Upper lobe of right lung (tissue), 1 donor: ENCODE measurements at places on chromosomes 5 and 9. TPM values are rescaled to one million over a fixed set of nuclear protein-coding genes. Genes with fewer than 3 reads are reported as not detected.

The SLC23A1 gene
- not detected for total RNA-seq

The SPATA31C1 gene
- not detected for total RNA-seq

The SPATA31D4 gene
- not detected for total RNA-seq

The SLC34A3 gene
- 0.23 TPM for total RNA-seq

The LCN2 gene
- total RNA-seq, result 14.3 TPM

DNA sequence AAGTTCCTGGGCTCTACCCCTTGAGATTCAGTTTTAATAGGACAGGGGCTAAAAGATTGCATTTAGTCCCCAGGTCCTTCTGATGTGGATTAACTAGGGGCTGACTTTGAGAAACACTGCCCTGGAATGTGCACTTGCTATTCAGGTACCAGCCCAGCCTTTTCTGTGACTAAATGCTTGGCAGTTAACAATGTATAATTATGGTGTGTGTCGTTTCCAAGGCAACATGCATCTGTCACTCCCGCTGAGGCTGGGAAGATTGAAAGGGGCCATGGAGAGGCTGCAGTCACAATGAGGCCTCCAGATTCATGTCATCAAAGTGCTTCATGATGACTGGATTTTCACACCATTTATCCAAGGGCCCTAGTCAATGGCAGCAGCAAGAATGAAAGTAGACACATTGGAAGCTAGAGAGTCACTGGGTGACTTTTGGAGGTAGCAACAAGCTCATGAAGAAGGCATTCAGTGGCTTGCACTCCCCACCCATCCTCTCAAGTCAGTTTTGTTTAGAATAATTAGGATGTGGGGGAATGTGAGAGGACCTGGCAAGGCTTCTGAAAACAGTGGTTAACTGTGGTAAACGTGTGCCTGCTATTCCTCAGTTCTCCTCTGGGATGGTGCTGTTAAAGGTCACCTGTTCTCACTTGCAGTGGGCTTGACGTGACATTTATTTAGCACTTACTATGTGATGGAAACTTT lies 28.3 kb downstream of the RAI14 start:
- no peak overlapping the region for H3K27ac ChIP-seq
- peaks cover 6% of the 10 kb centered on the region for H3K4me1 ChIP-seq

DNA sequence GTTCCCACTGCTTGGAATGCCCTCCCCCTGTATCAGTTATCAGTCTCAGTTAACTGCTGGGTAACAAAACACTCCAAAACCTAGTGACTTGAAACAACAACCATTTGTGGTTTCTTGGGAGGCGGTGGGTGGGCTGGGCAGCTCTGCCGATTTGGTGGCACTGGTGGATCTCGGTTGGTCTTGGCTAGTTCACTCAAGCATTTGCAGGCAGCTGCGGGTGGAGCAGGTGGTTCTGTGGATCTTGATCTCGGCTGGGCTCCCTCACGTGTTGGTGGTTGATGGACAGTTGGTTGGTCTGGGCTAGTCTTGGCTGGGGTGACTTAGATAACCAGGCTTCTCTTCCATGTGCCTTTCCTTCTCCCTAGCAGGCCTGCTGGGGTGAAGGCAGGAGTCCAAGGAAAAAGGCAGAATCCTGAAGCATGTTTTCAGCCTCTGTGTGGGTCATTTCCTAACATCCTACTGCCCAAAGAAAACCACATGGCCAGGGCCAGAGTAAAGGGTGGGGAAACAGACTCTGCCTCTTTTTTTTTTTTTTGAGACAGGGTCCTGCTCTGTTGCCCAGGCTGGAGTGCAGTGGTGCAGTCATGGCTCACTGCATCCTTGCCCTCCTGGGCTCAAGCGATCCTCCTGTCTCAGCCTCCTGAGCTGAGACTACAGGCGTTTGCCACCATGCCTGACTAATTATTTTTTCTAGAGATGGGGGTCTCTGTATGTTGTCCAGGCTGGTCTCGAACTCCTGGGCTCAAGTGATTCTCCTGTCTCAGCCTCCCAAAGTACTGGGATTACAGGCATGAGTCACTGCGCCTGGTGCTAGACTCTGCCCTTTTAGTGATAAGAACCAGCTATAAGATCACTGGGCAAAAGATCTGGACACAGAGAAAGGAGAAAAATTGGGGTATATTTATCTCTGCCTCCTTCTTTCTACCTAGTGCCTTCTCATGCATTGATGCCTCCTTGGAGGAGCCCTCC lies 183.7 kb downstream of the RGS3 start:
- H3K36me3 ChIP-seq, result no peaks in the 10 kb centered on the region
- H3K4me3 ChIP-seq, result no peak overlapping the region
- peak; percentile 40 for DNase-seq
- H3K27ac ChIP-seq, result no peak overlapping the region
- no peaks in the 10 kb centered on the region for H3K4me1 ChIP-seq
- no peaks in the 10 kb centered on the region for H3K27me3 ChIP-seq

GRCh38 chr9:82132024-82132423 lies 143.5 kb downstream of the SPATA31D1 start:
- H3K27ac ChIP-seq, result no peak overlapping the region
- DNase-seq, result no peak
- H3K27me3 ChIP-seq, result no peaks in the 10 kb centered on the region
- H3K4me3 ChIP-seq, result no peak overlapping the region
- H3K36me3 ChIP-seq, result no peaks in the 10 kb centered on the region
- H3K4me1 ChIP-seq, result no peaks in the 10 kb centered on the region

DNA sequence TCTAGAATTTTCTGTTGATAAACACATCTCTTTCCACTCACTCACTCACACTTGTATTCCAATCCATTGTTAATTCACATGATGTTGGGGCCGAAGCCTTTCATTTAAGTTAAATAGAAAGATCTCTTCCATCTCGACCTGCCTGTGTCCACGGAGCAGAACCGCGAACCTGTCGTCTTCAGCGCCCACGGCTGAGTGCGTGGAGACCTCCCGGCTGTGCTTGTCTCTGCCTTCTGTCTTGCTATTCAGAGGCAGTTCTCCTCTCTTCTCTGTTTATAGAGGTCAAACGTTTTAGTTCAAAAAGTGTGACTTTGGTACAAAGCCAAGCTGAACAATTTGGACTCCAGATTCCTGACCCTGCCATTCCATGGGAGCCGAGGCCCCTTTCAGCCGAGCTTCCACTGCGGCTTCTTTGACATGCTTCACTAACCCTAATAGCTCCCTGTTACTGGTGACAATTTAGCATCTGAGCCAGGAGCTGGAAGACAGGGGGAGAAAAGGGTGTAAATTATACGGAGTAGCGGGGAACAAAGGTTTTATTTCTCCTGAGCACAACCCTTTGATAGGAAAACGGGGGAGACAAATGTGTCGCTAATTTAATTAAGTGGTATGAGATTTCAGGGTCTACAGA lies 314.4 kb upstream of the IRX4 start:
- no peak overlapping the region for H3K27ac ChIP-seq
- H3K4me1 ChIP-seq, result no peaks in the 10 kb centered on the region
- no peak for DNase-seq
- no peak overlapping the region for H3K4me3 ChIP-seq

DNA sequence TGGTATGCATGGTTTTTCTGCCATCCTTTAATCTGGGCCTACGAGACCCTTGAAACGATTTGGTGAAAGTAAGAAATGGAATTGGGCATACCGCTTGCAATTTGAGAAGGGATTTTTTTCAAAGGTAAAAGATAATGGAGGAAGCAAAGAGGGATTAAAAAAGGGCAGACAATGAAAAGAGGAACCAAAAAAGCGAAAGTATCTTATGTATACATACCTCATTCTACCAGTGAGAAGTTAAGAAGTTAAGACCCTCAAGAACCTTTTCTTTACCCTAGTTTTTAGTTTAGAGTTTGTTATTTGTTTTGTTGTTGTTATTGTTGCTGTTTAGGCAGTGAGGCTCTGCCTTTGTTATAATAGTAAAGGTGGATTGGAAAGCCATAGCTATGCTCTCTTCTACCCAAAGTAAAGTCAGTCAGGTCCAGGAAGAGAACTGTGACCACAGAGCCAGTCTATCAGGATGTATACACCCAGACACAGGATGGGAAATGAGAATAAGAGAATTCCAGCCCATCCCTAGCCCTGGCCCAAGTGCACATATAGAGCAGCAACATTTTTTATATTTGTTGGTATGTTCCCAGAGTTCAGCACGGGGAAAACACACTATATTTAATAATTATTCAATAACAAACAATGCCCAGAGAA lies 166.6 kb downstream of the RFX3 start:
- DNase-seq, result no peak
- H3K27me3 ChIP-seq, result no peaks in the 10 kb centered on the region
- H3K36me3 ChIP-seq, result no peaks in the 10 kb centered on the region
- H3K27ac ChIP-seq, result no peak overlapping the region

DNA sequence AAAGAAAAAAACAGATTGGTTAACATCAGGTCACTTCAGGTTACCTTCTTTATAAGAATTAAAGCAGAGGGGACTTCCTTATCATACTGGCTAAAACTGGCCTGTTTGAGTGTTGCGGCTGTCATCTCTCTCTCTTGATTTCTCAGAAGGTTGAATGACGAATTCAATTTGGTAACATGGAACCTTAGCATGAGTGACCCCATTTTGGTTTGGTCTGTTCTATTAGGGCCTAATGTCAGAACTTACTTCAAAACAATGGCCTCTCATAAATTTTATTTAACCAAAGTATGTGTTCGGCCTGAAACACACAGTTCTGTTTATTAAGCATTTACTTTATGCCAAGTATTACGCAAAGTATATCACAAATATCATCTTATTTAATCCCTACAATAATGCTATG lies 147.5 kb downstream of the CAAP1 start:
- H3K36me3 ChIP-seq, result no peaks in the 10 kb centered on the region
- H3K27me3 ChIP-seq, result no peaks in the 10 kb centered on the region
- no peak overlapping the region for H3K4me3 ChIP-seq
- no peaks in the 10 kb centered on the region for H3K4me1 ChIP-seq

GRCh38 chr5:14039063-14039462 lies 94.6 kb upstream of the DNAH5 start:
- H3K4me3 ChIP-seq, result no peak overlapping the region
- DNase-seq, result no peak
- peaks cover 11% of the 10 kb centered on the region for H3K4me1 ChIP-seq
- no peaks in the 10 kb centered on the region for H3K36me3 ChIP-seq
- no peak overlapping the region for H3K27ac ChIP-seq

DNA sequence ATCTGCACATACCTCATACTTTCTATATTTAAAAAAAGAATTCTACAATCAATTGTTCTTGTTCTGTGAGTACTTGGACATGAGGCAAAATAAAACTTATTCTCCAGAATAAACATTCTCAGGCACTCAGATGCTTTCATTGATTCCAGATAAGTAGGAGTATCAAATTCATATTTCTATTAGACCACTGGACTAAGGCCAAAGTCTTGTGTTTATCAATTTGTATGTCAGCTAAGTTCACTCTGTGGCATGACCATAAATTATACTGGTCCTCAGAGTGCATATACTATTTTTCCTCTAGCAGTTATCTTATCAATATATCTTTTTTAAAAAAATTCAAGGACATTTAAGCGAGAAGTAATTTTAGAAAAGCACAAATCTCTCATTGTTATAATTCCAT lies 28.2 kb downstream of the CDH10 start:
- no peaks in the 10 kb centered on the region for H3K36me3 ChIP-seq
- H3K27ac ChIP-seq, result no peak overlapping the region
- H3K4me1 ChIP-seq, result no peaks in the 10 kb centered on the region
- H3K4me3 ChIP-seq, result no peak overlapping the region

- no peaks in the 10 kb centered on the region for H3K27me3 ChIP-seq
- H3K4me1 ChIP-seq, result no peaks in the 10 kb centered on the region
- DNase-seq, result no peak
- no peaks in the 10 kb centered on the region for H3K36me3 ChIP-seq
- no peak overlapping the region for H3K4me3 ChIP-seq
Observed at GRCh38 chr5:107997338-107997980, 326.7 kb upstream of the EFNA5 start.

DNA sequence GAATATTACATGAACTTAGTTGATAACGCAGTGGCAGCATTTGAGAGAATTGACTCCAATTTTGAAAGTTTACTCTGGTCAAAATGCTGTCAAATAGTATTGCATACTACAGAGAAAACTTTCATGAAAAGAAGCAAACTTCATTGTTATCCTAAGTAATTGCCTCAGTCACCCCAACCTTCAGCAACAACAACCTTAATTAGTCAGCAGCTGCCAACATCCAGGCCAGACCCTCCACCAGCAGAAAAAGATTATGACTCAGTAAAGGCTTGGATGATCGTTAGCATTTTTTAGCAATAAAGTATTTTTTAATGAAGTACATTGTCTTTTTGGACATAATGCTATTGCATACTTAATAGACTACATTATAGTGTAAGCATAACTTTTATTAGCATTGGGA lies 40.8 kb upstream of the SPDL1 start:
- DNase-seq, result no peak
- H3K4me3 ChIP-seq, result no peak overlapping the region
- H3K36me3 ChIP-seq, result no peaks in the 10 kb centered on the region
- H3K27ac ChIP-seq, result no peak overlapping the region
- no peaks in the 10 kb centered on the region for H3K27me3 ChIP-seq
